ENCODE measurements at places on chromosomes 16 and 17. TPM values are rescaled to one million over a fixed set of nuclear protein-coding genes. Genes with fewer than 3 reads are reported as not detected.

The YBX2 gene
- 1.1 TPM for total RNA-seq

The STX1B gene
- under 0.01 TPM for total RNA-seq

The CMTM2 gene
- not detected for total RNA-seq

The CUEDC1 gene
- total RNA-seq: 3.4 TPM

The PROCA1 gene
- under 0.01 TPM for total RNA-seq

The CSH1 gene
- total RNA-seq: not detected

The KRT31 gene
- 0.34 TPM for total RNA-seq

The DECR2 gene
- 4.8 TPM for total RNA-seq

The ST6GALNAC1 gene
- 9.3 TPM for total RNA-seq

The CLEC19A gene
- total RNA-seq: not detected

The C1QTNF8 gene
- total RNA-seq: not detected

The CACNA1G gene
- total RNA-seq: not detected

The SEPTIN12 gene
- total RNA-seq: not detected

The NACA2 gene
- not detected for total RNA-seq

The CLEC10A gene
- total RNA-seq: not detected

The TBC1D3K gene
- total RNA-seq: not detected

The MOSMO gene
- total RNA-seq: 11.5 TPM

The SLC9A5 gene
- total RNA-seq: 0.34 TPM

The KRTAP9-3 gene
- not detected for total RNA-seq

The CREBBP gene
- total RNA-seq: 12.3 TPM

The ACSF3 gene
- 22.3 TPM for total RNA-seq

The ALG1 gene
- 20.2 TPM for total RNA-seq

The LRRC75A gene
- total RNA-seq: under 0.01 TPM

The ENPP7 gene
- not detected for total RNA-seq

The IRF8 gene
- not detected for total RNA-seq

The CHP2 gene
- 0.34 TPM for total RNA-seq
